Cardiac muscle cell (in vitro differentiated cells and primary cell): ENCODE measurements at places on chromosomes 11 and 22. TPM values are rescaled to one million over a fixed set of nuclear protein-coding genes. Genes with fewer than 3 reads are reported as not detected.

C11orf65 gene
- 1.4 and 3.7 TPM in 2 replicates for polyA plus RNA-seq

MICAL2 gene
- 153 and 191 TPM in 2 replicates for polyA plus RNA-seq

GPHA2 gene
- polyA plus RNA-seq = 0.60 TPM in 1 of 2 replicates, not detected in the other

HPX gene
- 0.73 and 2.3 TPM in 2 replicates for polyA plus RNA-seq

SEPTIN5 gene
- 129 and 260 TPM in 2 replicates for polyA plus RNA-seq

CRYBB3 gene
- 0.21 and 0.55 TPM in 2 replicates for polyA plus RNA-seq

ISX gene
- polyA plus RNA-seq = not detected in 2 replicates

OPCML gene
- 0.21 and 0.54 TPM in 2 replicates for polyA plus RNA-seq

LDHAL6A gene
- 0.12 TPM in 1 of 2 replicates, not detected in the other for polyA plus RNA-seq

KRTAP5-11 gene
- polyA plus RNA-seq = not detected in 2 replicates

UBQLN3 gene
- polyA plus RNA-seq = 0.52 TPM in 1 of 2 replicates, not detected in the other

KCNK4 gene
- not detected in 2 replicates for polyA plus RNA-seq

SLC15A3 gene
- polyA plus RNA-seq = 0.27 TPM in 1 of 2 replicates, not detected in the other

SUSD2 gene
- polyA plus RNA-seq = 1.8 and 2.2 TPM in 2 replicates

FOLR2 gene
- polyA plus RNA-seq = not detected in 2 replicates

POGLUT3 gene
- 14.5 and 18.8 TPM in 2 replicates for polyA plus RNA-seq

ARVCF gene
- 28.8 and 40.3 TPM in 2 replicates for polyA plus RNA-seq

NUDT8 gene
- 17.3 and 18.7 TPM in 2 replicates for polyA plus RNA-seq

IFITM1 gene
- 74.3 and 154 TPM in 2 replicates for polyA plus RNA-seq

PIH1D2 gene
- 0.36 and 5.9 TPM in 2 replicates for polyA plus RNA-seq

OR52E8 gene
- polyA plus RNA-seq = not detected in 2 replicates

CHRM4 gene
- polyA plus RNA-seq = not detected in 2 replicates

F2 gene
- polyA plus RNA-seq = 0.27 TPM in 1 of 2 replicates, not detected in the other

DGCR6 gene
- polyA plus RNA-seq = 41.4 and 44.8 TPM in 2 replicates

TNNT3 gene
- 0.92 and 3.8 TPM in 2 replicates for polyA plus RNA-seq

OR56A1 gene
- polyA plus RNA-seq = 0.10 TPM in 1 of 2 replicates, not detected in the other
